GM23248 (cell line): ENCODE measurements at places on chromosomes 3 and 15.

DNA sequence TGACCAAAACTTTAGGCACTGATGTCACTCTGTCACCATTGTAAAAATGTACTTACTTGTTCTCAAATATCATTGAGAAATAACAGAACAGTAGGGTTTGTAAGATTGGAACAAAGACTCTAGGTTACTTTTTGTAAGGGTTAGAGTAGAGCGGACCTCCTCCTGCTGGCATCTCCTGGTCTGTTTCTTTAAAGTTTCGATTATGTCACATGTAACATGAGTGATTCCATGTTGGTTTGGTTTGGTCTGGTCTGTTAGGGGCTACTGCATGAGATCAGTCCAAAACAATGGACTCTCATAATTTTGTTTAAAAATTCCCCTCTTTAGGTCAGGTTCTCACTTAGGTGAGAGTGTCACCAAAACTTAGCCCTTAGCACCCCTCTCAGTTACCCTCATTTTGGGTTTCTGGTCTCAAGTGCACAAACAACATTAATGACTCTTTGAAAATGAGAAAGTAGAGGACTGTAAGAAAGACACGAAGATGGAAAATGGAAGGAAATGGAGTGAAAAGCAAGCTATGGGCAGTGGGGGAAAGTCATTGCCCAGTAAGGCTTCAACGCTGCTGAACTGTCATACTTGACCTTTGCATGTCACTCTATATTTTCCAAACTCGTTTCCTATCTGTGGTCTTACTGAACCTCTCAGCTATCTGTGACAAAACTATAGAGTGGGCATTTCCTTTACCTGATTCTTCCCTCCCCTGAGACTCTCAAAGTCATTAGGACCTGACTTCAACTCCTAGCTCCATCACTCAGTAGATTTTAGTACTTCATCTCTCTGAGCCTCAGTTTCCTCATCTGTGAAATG is 52.7 kb downstream of the LDHAL6B start:
- DNase-seq: no peak

GRCh38 chr3:125154800-125155269 is 57.7 kb downstream of the SLC12A8 start:
- no peak for DNase-seq

DNA sequence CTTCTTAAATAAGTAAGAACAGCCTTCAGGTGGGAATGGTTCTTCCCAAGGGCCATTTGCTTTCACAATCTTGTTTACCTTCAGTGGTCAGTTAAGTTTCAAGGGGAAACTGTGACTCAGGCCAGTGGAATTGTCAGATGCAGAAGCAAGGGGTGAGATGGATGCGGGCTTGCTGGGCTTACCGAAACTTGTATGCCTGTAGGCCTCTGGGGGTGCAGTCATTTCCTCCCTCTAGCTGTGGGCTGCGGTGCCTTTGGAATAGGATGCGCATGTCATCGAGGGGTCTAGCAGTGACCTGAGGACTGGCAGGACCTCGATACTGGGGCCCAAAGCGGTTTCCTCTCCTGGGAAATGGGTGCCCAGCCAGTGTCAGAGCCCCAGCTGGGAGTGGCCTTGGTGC is 121.6 kb downstream of the EEFSEC start:
- DNase-seq: peak; percentile 68

- no peak for DNase-seq
Observed at GRCh38 chr3:81974751-81975150, 213.3 kb upstream of the GBE1 start.

DNA sequence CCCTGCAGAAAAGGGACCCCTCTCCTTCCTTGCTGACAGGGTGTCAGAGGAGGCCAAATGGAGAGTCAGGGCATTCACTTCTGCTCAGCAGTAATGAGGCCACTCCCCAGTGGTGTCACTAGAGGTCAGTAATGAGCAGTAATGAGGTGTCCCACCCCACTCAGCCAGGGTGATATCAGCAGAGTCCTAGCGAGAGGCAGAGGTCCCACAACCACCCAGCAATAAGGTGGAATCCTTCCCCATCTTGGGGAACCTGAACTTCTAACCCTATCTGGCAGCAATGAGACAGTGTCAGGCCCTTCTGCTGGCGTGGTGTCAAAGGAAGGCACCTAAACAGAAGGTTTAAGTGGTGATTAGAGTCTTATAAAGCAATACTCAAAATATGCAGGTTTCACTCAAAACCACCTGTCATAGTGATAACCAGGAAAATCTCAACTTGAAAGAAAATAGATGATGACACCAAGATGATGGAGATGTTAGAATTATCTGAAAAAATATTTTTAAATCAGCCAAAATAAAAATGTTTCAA is 12.9 kb downstream of the OCA2 start:
- peak; percentile 68 for DNase-seq

GRCh38 chr15:27692438-27692837 is 406.7 kb downstream of the OCA2 start:
- no peak for DNase-seq
